ENCODE measurements at places on chromosomes 6 and 20.

DNA sequence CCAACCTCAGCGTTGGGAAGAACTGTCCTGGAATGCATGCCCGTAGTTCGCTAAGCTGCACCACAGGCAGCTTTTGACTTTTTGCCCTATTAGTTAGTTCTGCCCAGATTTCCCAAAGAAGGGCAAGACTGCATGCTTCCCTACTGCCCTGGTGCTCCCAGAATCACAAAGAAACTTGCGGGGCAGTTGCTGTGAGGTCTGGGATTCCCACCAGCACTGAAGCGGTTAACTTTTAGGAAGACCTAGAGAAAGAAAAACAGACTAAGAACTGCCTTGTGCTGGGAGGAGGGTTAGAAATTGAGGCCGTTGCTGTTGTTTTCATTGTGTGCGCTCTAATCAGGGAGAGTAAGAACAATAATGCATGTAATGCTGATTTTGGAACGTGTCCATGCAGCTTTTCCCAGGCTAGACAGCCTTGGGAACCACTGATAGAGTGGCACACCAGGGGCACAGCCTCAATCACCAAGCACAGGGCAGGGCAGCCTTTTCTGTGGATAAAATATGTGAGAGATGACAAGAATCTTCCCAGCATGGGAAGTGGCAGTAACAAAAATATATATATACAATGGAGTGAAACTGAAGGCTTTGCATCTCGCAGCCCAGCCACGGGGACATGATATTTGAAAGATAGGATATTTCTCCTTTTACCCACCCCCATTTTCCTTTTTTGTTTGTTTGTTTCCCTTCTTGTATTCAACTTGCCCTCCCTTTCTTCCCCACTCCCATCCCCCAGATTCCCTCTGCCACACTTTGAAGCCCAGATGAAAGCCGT lies 137.7 kb upstream of the HEY2 start:
- peak; percentile 22 for DNase-seq

GRCh38 chr20:53036992-53037391 lies 64.8 kb downstream of the TSHZ2 start:
- no peak for DNase-seq

- no peak for DNase-seq
These were observed 22.7 kb upstream of the MAPRE1 start for GRCh38 chr20:32796981-32797451.

DNA sequence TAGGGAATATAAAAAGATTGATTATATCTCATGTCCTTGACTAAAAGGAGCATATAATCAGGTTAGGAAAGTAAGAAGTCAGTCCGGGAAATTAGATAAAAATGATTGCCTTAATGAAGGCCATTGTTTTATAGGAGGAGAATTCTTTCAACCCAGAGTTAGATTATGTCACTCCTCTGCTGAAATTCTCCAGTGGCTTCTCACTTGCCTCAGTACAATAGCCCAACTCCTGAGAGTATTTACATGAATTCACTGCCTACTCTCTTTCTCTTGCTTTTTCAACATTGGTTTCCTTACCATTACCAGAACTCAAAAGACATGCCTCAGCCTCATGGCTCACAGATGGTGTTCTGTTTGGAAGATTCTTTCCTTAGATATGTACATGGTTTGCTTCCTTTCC lies 114.9 kb downstream of the EPHA7 start:
- DNase-seq: no peak

GRCh38 chr6:30219244-30219643 lies 6.0 kb upstream of the TRIM26 start:
- no peak for DNase-seq

DNA sequence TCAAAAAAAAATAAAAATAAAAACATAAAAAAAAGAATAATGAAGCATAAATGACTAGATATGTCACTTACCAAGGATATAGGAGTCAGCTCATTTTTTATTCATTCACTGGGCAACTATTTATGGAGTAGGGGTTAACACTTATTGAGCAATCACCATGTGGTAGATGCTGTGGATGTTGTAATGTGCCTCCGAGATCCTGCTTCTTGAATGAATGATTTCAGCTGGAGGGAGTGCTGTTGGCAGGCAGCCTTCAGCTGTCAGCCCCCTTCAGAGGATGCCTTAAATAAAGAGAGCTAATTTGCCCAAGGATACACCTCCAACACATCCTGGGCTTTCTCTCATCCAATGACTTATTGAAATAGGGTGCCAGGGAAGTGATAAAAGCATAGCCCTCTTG lies 229.5 kb upstream of the DTNBP1 start:
- DNase-seq: no peak

- no peak for DNase-seq
These were observed 60.5 kb upstream of the SLCO4A1 start for GRCh38 chr20:62581806-62582205.

DNA sequence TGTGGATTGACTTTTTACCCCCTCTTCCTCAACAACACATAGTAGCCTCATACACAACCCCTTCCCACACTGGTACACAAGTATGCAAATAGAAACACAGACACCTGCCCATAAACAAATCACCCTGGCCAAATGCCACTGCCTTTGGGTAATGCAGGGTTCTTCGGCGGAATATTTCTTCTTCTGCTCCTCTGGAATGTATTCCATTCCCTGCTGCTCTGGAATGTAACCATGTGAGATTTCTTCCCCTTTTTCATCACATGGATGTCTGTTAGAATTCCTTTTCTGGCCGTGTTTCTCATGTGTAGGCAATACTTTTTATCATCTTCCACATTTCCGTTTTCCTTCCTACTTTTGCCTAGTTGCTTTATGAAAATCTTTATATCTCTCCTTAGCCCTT lies 76.1 kb upstream of the TPD52L1 start:
- no peak for DNase-seq

GRCh38 chr6:158069800-158070195 lies 88.1 kb downstream of the SYNJ2 start:
- DNase-seq: no peak

DNA sequence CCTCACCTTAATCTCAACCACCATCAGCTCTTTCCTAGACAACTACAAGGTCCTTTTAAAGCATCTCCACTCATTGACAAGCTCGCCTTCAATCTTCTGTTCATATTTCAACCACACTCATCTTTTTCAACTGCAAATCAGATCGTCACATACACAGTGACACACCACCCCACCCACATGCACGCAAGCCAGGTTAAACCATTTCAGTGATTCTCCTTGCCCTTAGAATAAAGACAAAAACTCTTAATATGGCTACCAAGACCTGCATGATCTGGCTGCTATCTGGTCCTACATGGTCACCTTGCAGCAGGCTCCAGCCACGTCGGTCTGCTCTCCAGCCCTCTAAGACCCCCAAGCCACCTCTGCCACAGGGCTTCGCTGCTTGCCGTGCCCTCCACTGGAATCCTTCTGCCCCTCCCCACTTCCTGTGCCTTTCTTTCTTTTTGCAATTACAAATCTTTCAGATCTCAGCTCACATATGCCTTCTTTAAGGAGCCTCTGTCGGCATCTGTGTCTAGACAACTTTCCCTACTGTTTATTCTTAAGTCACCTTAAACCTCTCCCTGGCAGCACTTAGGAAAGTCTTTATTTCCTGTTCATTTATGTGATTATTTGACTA lies 507.3 kb upstream of the ARID1B start:
- no peak for DNase-seq

DNA sequence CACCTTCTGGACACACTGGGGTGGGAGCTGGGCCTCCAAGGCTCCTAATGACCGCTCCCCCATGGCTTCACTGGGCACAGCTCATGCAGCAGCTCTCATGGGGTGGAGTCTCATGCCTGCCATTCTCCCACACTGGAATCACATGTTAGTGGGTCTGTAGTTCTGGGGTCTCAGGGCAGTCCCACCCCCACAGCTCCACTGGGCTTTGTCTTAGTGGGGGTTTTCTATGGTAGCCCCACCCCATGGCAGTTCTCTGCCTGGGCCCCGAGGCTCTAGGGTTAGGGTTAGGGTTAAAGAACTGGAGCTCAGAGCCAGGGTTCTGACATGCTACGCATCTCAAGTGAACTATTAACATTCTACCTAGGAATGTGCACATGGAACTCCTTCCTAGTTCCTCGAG lies 139.0 kb downstream of the PCSK2 start:
- DNase-seq: no peak

- DNase-seq: no peak
These were observed 155.7 kb upstream of the PRSS16 start for GRCh38 chr6:27091661-27092315.

DNA sequence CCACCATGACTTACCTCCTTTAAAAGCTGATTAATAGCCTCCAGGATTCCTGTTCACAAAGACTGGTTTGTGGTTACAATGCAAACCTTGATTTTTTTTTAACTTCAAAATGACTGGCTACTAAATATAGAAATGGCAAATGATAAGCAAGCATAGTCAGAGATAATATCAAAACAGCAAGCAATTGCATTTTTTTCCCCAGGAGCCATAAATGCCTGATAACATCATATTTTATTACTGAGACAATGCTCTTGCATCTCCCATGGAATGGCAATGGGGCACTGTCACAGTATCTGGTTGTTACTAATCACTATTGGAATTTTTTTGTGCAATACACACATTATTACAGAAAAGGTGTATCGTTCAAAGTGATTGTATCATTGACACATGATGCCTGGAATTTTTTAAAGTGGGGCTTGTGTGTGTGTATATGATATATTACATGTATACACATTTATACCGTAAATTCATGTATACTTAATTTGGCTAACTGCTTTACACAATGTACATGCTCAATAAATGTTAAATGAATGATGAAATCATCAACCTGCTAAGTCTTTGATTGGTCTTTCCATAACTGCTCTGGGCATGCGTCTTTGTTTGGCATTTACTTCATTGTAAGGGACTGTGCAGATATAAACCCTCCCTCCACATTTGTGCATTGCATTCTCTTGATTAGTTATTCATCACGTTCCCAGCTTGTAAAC lies 980 bp upstream of the SALL4 start:
- no peak for DNase-seq

DNA sequence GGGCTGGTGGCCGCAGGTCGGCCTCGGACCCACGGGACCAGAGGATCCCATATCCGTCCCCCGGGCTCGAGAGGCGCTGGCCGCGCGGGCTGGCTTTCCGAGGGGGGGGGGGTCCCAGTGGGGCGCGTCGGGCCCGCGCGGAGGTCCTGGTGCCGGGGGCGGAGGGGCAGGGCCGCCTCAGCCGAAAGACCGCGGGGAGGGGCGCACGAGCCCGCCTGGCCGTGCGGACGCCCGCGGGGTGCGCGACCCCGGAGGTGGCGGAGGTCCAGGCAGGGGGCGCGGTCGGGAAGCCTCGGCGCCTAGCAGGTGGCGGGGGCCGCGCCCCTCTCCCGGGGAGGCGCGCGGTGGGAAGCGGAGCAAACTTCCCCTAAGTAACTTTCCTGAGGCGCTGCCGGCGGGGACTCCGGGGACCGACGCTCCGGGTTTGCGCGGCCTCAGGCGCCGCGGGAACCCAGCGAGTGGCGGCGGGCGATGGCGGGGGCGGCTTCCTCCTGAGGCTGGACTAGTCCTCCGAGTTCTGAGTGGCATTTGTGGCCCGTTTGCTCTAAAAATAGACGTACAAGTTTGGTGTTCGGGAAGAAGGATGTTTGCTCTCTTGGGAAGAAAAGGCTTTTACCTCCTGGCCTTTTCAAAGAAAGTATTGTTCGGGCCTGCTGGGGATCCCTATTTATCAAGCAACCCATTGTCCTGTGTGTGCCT lies 26.5 kb upstream of the BTBD3 start:
- no peak for DNase-seq

DNA sequence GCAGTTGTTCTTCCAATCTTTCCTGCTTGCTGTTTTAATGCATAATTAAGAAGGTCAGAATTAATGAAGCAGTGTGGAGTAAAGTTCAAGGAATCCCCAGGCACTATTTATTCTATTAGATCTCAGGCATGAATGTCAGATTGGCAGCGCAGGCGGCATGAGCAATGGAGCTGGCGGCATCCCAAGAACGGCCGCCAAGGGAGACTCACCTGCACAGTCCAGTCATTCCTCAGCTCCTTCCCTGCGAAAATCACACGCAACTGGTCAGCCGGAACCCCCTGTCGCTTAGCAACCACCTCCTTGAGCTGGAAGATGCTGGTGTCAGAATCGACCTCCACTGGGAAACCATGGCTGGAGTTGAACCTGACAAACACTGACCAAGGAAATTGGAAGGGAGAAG lies 284.5 kb downstream of the PRKN start:
- peak; percentile 29 for DNase-seq

- no peak for DNase-seq
These were observed 16.6 kb downstream of the NKX2-4 start for GRCh38 chr20:21380711-21381110.

DNA sequence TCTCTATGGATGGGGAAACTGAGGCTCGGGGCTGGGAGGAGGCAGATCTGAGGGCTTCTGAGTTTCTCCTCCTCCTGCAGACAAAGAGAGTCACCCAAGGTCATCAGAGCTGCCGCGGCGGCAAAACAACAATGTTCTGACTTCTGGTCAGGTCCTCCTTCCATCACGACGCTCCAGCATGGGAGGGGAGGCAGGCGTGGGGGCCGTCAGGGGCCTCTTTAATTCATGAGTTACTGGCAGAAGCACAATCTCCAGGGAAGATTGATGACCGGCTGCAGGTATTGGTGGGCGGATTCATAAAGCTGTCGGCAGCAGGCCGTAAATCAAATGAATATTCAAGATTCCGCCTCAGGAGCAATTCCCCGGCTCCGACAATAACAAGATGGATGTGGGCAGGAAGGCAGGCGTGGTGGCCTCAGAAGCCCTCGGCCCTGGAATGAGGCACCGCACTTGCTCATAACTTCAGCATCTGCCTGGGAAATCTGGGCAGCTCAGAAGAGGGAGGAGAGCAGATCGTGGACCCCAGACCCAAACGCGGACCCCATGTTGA lies 19.1 kb downstream of the PCK1 start:
- no peak for DNase-seq

GRCh38 chr20:64164123-64164836 lies at the start of gene MYT1:
TSS of gene MYT1 (plus strand) at chr20:64164452. CDS start at chr20:64198862, 34,410 bp downstream.
- DNase-seq: no peak

DNA sequence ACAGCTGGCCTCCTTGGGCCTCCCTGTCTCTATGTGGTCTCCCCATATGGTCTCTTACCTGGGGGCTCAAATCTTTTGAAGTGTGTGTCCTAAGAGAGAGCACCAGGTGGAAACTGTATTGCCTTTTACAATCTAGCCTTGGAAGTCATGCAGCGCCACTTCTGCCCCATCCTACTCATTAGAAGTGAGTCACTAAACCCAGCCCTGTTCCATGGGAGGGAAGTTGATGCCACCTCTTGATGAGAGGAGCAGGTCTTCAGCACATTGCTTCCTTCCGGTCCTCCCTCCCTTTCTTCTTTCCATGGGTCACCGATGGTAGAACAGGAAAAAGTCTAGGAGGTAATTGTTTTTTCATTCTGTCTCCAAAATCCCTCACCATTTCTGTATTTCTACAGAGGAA lies 156.3 kb downstream of the FOXA2 start:
- no peak for DNase-seq
